Thoracic aorta (tissue), 2 donors: ENCODE measurements at places on chromosomes 1 and 21. TPM values are rescaled to one million over a fixed set of nuclear protein-coding genes. Genes with fewer than 3 reads are reported as not detected.

Gene MIB2
- 102 TPM for total RNA-seq

Gene GJA8
- not detected for total RNA-seq

Gene MR1
- 19.6 TPM for total RNA-seq

Gene ZMYM1
- 11.2 TPM for total RNA-seq

Gene POU2F1
- 25.5 TPM for total RNA-seq

Gene HAO2
- total RNA-seq: not detected

Gene CDA
- 3.0 TPM for total RNA-seq

Gene SYT6
- 0.85 TPM for total RNA-seq

Gene KCNJ6
- total RNA-seq: not detected

Gene HNRNPCL2
- total RNA-seq: not detected

Gene C1orf210
- total RNA-seq: not detected

Gene OR2L5
- total RNA-seq: not detected

Gene CHD5
- total RNA-seq: 3.2 TPM

Gene PDZK1
- 1.3 TPM for total RNA-seq

Gene BARHL2
- not detected for total RNA-seq

Gene NTMT2
- total RNA-seq: not detected

Gene MTF2
- 27.8 TPM for total RNA-seq

Gene AGMAT
- total RNA-seq: not detected

Gene PIP5K1A
- 97.6 TPM for total RNA-seq

Gene MNDA
- 11.0 TPM for total RNA-seq

Gene CFAP107
- not detected for total RNA-seq

Gene MDM4
- 126 TPM for total RNA-seq

Gene C1orf87
- 1.5 TPM for total RNA-seq

Gene RNU1-1
- total RNA-seq: under 0.01 TPM

Gene LRRC71
- not detected for total RNA-seq

Gene NHLH1
- 0.14 TPM for total RNA-seq

Gene DNALI1
- 2.6 TPM for total RNA-seq

Gene MARK1
- total RNA-seq: 12.3 TPM

Gene TNFAIP8L2
- 3.9 TPM for total RNA-seq

Gene ZNF648
- total RNA-seq: not detected

Gene PLA2G5
- 18.7 TPM for total RNA-seq

Gene DPH2
- total RNA-seq: 21.9 TPM

Gene MATN1
- 1.5 TPM for total RNA-seq

Gene SPOCD1
- total RNA-seq: 6.6 TPM

Gene IVL
- total RNA-seq: 0.27 TPM

Gene ACOT7
- 33.0 TPM for total RNA-seq

Gene SYTL1
- total RNA-seq: 4.1 TPM

Gene PPM1J
- total RNA-seq: 2.7 TPM

Gene OR2M3
- not detected for total RNA-seq

Gene PM20D1
- total RNA-seq: not detected

Gene LMOD1
- total RNA-seq: 638 TPM

Gene NR5A2
- 3.6 TPM for total RNA-seq

Gene OLIG2
- not detected for total RNA-seq

Gene FMO1
- total RNA-seq: not detected

Gene RGS13
- total RNA-seq: 1.1 TPM

Gene PSMB4
- total RNA-seq: 168 TPM

Gene RAB7B
- 2.5 TPM for total RNA-seq
